ENCODE measurements at places on chromosomes 2 and 18.

GRCh38 chr2:47738331-47738730 lies 44.6 kb upstream of the MSH6 start:
- no peak for DNase-seq

DNA sequence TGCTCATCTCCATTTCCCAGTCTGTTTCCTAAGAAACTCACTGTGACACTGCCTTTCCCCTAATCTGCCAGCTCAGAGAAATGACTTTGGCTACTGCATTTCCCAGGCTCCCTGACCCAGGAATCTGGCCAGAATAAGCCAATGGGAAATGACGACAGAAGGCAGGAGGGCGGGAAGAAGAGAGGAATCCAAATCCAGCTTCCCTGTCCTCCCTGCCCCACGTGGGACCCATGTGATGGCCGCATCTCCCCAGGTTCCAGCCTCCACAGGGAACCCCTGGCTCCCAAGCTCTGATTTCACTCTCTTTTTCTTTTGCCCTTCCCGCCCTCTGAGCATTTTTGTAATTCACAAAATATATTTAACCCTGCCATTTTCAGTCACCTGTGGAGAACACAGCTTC lies 37.8 kb upstream of the RAB12 start:
- no peak for DNase-seq

GRCh38 chr18:70273021-70273420 lies 15.8 kb upstream of the SOCS6 start:
- no peak for DNase-seq

GRCh38 chr2:47037678-47038077 lies 117.4 kb downstream of the STPG4 start:
- no peak for DNase-seq

DNA sequence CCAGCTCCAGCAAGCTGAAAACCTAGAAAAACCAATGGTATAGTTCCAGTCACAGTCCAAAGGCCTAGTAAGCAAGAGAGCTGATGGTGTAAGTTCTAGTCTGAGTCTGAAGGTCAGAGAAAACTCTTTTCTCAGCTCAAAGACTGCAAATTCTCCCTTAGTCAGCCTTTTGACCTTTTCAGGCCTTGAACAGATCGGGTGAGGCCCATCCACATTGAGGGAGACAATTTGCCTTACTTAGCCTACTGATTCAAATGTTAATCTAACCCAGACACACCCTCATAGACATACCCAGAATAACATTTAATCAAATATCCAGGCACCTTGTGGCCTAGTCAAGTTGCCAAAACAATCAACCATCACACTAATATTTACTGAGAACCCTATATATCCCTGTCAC lies 110.8 kb upstream of the KCNJ3 start:
- no peak for DNase-seq

GRCh38 chr2:195498176-195498575 lies 158.8 kb upstream of the SLC39A10 start:
- DNase-seq = peak; percentile 31

DNA sequence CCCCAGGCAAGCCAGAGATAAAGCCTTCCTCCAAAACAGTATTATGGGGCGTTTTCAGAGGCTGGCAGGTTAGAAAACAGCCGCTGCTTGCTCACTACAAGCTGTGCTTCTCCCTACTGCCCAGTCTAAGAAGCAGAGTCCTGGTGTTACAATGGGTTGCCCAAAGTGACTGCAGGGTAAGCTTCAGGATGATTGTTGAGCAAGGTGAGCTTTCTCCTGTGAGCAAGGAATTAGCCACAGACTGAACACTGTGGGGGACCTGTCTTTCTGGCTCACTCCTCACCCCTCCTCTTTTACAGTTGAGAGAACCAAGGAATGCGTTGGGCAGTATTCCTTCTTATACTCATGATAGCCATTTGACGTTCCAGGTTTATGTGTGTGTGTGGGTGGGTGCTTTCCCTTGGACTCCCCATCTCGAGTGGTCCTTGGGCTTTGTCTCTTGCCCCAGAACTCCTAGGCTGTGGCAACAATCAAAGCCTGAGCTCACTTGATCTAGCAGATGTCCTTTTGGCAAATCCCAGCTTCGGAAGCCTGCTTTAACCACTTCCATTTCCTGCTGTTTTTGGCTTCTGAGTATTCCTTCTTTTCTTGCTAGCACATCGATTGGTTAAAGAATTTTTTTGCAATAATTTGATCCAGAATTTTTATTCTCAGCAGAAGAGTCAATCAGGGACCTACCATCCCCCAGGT lies 47.5 kb downstream of the KDM3A start:
- no peak for DNase-seq

GRCh38 chr2:168825126-168825525 lies 22.7 kb downstream of the NOSTRIN start:
- DNase-seq = no peak
